ENCODE measurements at places on chromosomes 7 and 10. TPM values are rescaled to one million over a fixed set of nuclear protein-coding genes. Genes with fewer than 3 reads are reported as not detected.

- no peaks in the 10 kb centered on the region for H3K4me1 ChIP-seq
- no peak for DNase-seq
- H3K27me3 ChIP-seq = no peaks in the 10 kb centered on the region
- H3K36me3 ChIP-seq = no peaks in the 10 kb centered on the region
These were observed 264.6 kb downstream of the SNX10 start for GRCh38 chr7:26556061-26556881.

The GPC2 gene
- 45.2 TPM for total RNA-seq

DNA sequence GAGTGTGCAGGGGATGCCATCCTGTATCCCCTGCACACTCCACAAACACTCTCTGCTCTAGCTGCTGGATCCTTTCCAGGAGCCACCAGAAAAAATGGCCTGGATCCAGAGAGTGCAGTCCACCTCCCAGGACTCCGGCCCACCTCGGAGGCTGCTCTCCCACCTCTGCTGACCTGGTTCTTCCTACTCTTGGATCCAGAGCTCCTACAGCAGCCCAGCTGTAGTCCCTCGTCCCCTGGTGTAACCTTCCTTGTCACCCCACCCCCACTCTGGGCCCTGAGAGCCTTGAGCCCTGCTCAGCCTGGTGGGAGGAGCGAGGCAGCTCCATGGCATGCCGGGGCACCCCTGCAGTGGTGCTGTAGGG is 54.4 kb downstream of the GOLGA7B start:
- no peaks in the 10 kb centered on the region for H3K27me3 ChIP-seq
- H3K27ac ChIP-seq = no peak overlapping the region
- no peaks in the 10 kb centered on the region for H3K36me3 ChIP-seq
- 0 out of 3 replicates have a peak overlapping the region, but pooled peaks have one; percentile 32 for H3K4me3 ChIP-seq
- DNase-seq = no peak

The SFTPA1 gene
- total RNA-seq = not detected

The LRMDA gene
- total RNA-seq = 2.1 TPM

DNA sequence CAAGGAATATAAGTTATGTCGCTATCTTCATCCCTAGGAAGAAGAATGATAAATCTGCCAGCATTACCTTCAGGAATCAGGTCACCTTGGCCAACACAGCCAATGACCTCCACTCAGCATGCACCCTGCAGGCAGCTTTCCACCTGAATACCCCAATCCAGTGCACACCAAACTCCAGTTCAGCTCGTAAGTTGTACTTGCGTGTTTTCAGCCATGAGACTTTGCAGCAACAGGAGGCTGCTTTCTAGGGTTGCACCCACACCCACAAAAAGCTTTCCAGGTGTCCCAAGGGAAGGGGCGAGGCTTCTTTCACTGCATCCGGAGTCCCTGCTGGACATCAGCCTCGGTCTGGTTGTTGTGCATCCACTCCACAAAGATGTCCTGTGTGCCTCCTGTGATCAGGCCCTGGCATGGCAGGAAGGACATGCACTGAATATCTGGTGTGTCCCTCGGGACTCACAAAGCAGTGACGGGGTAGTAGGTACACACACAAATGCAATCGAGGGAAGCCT is 282.9 kb downstream of the GRID1 start:
- H3K36me3 ChIP-seq = no peaks in the 10 kb centered on the region
- H3K27ac ChIP-seq = no peak overlapping the region
- DNase-seq = peak; percentile 15
- H3K4me3 ChIP-seq = no peak overlapping the region
- H3K27me3 ChIP-seq = no peaks in the 10 kb centered on the region

DNA sequence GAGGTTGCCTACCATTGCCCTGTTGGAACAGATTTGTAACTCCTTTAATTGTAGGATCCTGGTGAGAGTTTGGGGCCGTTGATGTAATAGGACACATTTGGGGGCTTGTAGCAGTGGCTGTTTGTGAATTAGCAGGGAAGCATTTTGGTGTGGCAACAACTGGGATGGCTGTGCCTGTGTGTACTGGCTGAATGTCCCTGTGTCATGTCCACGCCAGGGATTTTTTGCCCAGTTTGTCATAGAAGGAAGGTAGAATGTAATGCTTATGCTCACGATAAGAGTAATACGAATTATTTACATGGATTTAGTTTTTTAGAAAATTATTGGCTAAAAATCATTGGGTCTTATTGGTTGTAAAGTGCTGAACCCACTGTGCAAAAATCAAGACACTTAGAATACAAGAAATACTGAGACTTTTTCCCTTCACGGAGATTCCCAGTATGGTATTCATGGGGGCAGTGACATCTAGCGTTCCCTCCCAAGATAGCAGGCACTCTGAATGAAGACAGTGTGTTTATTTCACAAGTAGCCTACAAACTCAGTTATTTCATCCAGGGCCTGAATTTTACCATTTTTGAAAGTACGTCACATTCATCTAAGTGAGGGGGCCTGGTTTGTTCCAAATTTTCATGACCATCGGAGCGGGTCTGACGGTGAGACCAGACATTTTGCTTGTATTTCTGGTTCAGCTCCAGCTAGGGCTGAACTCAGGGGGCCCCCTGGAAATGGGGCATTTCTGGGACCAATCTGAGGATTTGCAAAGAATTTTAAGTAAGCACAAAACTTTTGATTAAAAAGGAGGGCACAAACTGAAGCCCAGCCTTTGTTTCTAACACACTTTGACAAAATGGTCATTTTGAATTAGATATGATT is 74.7 kb downstream of the CACNB2 start:
- no peaks in the 10 kb centered on the region for H3K27me3 ChIP-seq
- H3K4me3 ChIP-seq = no peak overlapping the region
- no peaks in the 10 kb centered on the region for H3K36me3 ChIP-seq
- peak; percentile 41 for DNase-seq

The UNC5B gene
- total RNA-seq = 28.4 TPM

The SFTPA2 gene
- total RNA-seq = not detected

GRCh38 chr7:65955718-65956117 is 26.3 kb downstream of the GUSB start:
- no peaks in the 10 kb centered on the region for H3K27me3 ChIP-seq
- H3K27ac ChIP-seq = no peak overlapping the region
- H3K36me3 ChIP-seq = peaks cover 23% of the 10 kb centered on the region

DNA sequence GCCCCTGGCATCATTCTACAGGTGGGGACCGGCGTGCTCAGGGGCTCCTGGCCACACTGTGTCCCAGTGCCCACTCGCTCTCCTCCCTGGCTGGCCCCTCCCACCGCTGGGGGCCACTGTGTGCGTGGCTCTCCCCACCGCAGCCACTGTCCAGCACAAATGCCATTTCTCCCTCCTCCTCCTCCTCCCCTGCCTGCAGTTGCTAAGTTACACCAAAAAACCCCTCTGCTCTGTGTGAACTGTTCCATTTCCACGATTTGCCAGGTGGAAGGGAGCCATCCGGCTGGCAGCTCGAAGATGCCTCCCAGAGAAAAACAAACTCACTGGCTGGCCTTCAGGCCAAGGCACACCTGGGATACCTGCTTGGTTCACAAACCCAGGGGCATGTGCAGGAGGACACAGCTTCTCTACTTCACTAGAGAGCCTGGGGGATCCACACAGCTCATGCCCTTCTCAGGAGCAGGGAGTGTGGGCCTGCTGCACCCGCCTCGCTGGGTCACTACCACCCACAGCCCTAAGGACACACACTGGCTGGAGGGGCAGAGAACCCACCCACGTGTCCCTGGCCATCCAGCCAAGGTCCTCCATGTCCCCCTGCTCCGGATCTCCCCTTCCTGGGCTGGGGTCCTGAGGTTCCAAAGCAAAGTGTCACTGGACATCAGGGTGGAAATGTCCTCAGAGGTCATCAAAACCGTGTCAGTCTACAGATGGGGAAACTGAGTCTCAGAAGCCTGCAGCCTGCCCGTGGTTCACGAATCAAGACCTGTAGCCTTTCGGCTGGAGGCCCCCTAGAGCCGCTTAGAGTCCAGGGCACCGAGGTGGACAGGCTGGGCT is 1.7 kb downstream of the RASGEF1A start:
- H3K4me1 ChIP-seq = no peaks in the 10 kb centered on the region
- no peaks in the 10 kb centered on the region for H3K36me3 ChIP-seq
- no peak overlapping the region for H3K27ac ChIP-seq

DNA sequence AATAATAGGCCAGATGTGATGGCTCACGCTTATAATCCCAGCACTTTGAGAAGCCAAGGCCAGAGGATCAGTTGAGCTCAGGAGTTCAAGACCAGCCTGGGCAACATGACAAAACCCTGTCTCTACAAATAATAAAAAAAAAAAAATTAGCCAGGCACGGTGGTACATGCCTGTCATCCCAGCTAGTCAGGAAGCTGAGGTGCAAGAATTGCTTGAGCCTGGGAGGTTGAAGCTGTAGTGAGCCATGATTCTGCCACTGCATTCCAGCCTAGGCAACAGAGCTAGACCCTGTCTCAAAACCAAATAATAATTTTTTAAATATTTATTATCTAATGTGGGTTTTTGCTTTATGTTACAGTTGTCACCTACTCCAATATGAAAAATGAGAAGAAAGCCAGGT is 178.9 kb downstream of the ADK start:
- no peaks in the 10 kb centered on the region for H3K27me3 ChIP-seq
- H3K4me1 ChIP-seq = no peaks in the 10 kb centered on the region
- H3K36me3 ChIP-seq = peaks cover 4% of the 10 kb centered on the region
- H3K4me3 ChIP-seq = no peak overlapping the region

DNA sequence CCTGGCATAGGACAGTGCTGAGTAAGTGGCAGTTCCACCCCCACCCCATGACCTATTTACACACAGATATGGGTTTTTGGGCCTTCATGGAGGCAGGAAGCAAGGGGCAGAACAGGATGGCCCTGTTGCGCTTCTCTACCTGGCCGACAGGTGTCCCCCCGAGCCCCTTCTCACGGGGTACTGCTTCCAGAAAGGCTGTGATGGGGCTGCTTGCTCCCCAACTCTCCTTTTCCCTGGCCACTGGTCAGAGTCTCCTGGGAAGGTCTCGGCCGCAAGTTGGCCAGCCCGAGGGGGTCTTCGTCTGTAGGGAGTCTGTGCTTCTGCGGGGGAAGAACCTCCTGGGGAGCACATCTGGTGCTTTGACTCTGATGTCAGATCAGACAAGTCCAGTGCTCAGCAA is 139.8 kb upstream of the TNS3 start:
- H3K27ac ChIP-seq = no peak overlapping the region
- H3K4me1 ChIP-seq = peaks cover 6% of the 10 kb centered on the region
- H3K4me3 ChIP-seq = no peak overlapping the region
- DNase-seq = peak; percentile 60
- H3K36me3 ChIP-seq = no peaks in the 10 kb centered on the region

- no peaks in the 10 kb centered on the region for H3K4me1 ChIP-seq
- H3K27me3 ChIP-seq = no peaks in the 10 kb centered on the region
- no peak for DNase-seq
- no peaks in the 10 kb centered on the region for H3K36me3 ChIP-seq
- no peak overlapping the region for H3K4me3 ChIP-seq
These were observed 552.1 kb downstream of the TFEC start for GRCh38 chr7:115478426-115478825.

The HOXA7 gene
- not detected for total RNA-seq

The SYCE1 gene
- not detected for total RNA-seq

All from H9 (cell line).